ENCODE measurements at places on chromosomes 1 and 21.

- DNase-seq: no peak
Measured at GRCh38 chr1:172517545-172517944, 15.4 kb upstream of the SUCO start.

DNA sequence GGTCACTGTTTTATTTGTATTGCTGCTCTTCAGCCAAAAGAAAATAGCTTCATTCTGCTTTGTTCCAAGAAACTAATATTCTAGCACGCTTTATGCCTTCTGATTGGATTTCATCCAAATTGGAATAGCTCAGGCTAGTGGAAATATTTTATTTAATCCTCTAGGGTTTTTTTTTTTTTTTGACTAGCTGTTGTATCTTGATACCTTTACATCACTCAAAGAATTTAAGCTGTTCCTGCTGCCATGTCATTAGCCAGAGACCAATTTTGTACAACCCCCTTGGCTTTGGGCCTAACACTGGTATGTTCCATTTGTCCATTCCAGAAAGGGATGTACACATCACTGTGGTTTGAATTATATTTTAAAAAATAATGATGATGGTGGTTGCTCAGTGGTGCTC, 103.0 kb downstream of the DISC1 start:
- DNase-seq: no peak

DNA sequence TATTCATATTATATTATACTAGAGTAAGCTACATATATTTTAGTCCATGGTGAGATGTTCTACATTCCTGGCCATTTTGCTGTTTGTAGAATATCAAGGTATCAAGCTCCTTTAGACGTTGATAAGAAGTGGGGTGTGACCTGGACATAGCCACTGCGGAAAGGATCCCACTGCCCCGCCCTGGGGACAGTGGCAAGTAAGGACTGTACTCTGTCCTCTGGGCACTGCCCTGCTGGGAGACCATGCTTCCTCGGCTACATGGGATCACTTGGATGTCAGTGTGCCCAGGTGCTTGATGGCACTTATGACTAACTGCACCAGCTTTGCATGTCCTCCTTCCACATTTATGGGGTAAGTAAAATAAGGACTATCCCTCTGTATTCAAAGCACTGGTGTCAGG, 46.3 kb upstream of the NTPCR start:
- no peak for DNase-seq

DNA sequence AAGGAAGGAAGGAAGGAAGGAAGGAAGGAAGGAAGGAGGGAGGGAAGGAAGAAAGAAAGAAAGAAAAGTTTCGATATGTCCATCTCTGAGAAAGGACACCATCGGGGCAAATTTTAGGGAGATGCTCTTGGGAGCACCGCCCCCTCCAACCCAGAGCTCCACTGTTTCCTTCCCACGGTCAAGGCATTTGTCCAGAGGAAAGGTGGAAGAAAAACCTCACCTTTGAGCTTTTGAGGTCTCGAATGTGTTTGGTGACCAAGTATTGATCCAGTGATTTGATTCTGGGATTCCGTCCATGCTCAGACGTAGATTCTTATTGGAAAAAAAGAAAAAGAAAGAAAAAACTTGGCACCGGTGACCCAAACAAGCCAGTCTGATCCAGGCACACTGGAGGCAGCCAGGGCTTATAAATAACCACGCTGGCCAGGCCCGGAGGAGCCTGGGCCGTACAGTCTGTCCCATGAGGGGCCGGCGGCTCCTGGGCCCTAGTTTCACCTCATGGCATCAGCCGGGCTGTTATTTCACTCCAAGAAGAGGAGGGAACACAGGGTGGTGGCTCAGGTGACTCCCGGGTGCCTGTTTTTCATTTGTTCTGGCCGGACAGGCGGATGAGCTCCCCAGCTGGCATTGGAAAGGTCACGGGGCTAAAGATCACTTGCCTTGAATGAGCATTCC, 36.1 kb upstream of the SLC25A33 start:
- no peak for DNase-seq

DNA sequence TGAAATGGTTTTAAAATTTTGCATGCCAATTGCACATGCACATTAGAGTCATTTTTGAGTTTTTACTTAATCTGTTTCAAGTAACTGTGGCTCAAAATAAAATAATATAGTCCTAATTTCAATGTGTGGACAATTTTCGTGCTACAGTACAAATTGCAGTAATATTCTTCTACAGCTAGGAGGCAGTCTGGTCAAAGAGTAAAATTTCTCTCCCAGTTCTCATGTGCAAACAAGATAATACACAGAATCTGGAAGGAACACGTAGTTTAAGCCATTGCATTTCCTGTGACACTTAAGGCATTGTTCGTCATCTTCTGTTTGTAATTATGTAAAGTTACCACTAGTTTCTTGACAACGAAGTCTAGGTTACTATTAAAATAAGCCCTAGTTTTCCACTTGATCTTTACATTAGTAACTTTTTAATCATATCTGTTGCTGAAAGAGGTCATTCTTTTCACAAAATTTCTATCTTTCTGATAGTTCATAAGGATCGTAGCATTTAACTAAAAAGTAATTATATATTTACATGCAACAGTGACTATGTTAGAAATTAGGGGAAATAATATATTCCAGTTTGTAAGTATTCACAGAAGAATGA, 28.9 kb downstream of the ODR4 start:
- no peak for DNase-seq

DNA sequence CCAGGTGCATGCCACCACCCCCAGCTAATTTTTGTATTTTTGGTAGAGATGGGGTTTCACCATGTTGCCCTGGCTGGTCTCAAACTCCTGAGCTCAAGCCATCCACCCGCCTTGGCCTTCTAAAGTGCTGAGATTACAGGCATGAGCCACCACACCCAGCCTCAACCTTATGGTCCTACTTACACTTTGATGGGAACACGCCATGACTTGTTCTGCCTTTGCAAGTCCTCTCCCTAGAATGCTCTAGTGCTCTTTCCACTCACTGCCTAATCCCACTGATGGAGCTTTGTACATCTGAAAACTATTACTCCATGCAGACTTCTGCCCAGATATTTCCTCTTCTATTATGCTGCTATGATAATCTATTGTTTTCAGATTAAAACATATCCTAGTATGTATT, 174.3 kb downstream of the DAB1 start:
- no peak for DNase-seq

GRCh38 chr21:32207406-32207716, 71.5 kb downstream of the MIS18A start:
- DNase-seq: no peak

GRCh38 chr1:219090607-219091006, 83.1 kb upstream of the LYPLAL1 start:
- DNase-seq: no peak
